ENCODE measurements at places on chromosomes 11 and 22.

- DNase-seq: no peak
Measured at GRCh38 chr11:61718621-61719302, 33.7 kb upstream of the MYRF start.

GRCh38 chr11:76071090-76071489, 135.2 kb downstream of the WNT11 start:
- no peak for DNase-seq

- DNase-seq: no peak
Measured at GRCh38 chr11:128355558-128355957, 231.8 kb downstream of the ETS1 start.

DNA sequence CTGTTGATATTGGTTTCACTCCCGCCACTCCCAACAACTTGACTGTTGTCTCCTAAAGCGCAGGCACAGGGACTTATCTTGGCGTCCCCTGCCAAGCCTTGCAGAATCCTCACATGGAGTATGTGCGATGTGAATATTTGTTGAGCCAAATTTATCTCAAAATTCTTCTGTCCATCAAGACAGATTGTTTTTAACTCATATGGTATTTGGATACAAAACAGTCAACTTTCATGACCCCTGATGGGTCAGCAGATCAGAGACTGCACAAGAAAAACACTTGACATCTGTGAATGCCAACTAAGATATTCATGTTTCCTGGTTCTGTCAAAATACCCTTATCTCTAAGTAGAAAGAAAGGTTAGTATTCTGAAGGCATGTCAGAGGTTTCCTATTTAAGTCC, 221.7 kb upstream of the BLID start:
- no peak for DNase-seq

DNA sequence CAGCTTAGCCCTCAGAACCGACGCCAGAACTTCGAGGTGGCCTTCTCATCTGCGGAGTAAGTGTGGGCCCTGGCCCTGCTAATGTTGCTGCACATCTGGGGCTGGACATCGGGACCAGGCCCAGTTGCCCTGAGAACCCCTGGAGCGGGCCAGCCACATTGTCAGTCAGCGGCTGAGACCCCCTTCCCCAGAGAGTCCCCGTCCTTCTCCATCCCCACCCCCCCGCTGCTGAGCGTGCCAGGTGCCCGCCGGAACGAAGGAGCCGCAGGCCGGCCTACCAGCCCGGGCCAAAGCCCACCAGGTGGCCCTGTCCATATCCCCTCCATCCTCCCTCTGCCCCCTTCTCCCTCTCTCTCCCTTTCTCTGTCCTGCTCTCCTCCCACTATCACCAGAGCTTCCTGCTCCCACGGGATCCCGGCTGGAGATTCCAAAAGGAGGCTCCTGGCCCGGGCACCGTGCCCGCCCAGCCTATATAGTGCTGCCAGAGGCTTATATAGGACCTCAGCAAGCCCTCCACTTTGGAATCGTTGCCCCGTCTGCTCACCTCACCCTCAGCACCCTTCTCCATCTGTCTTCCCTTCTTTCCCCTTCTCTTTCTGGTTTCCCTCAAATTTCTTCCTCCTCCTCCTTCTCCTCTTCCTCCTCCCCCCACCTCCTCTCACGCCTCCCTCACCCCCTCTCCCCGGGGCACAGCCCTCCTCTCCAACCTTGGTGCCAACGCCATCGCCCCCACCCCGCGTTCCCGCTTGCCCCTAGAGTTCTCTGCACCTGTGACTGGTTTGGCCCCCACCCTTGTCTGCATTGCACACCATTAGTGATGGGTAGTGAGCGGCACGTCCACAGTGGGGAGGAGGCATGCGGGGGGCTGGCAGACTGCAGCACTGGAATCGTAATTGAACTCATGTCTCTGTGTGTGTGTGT, 7.3 kb downstream of the SELENOM start:
- no peak for DNase-seq

DNA sequence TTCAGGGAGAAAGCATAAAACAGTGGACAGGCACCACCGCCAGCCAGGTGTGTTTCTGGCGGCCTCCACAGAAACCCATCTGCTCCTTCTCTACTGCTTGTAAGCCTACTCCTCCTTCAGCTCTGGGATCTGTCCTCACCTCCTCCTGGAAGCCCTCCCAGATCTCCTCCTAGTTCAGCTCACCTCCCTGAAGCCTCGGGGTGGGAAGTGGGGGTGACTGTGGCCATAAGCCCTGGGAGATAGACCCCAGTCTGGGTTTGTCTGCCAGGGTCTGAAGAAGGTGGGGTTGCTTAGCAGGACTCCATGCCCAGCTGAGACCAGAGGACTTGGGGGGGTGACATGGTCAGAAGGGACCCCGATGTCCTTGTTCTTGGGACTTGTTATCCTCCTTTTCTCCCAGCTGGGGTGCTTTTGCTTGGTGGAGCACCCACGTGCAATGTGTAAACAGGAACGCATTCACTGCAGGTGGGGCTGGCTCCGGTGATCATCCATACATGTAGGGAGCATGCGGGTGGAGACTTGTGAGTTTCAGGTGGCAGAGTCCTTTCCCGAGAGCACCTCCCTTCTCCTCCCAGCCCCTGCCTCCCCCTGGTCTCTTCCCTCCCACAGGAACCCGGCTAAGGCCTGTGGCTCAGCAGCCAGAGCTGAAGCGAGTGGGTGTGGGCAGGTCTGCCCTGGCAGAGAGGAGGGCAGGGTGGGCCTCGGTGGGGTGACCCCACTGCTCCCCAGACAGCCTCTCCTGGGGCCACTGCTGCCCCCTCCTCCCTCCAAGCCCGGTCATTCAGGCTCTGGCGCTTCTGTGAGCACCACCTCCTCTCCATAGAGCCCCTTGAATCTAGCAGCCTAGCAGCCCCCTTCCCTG, 25.9 kb downstream of the MRGPRG start:
- DNase-seq: no peak

DNA sequence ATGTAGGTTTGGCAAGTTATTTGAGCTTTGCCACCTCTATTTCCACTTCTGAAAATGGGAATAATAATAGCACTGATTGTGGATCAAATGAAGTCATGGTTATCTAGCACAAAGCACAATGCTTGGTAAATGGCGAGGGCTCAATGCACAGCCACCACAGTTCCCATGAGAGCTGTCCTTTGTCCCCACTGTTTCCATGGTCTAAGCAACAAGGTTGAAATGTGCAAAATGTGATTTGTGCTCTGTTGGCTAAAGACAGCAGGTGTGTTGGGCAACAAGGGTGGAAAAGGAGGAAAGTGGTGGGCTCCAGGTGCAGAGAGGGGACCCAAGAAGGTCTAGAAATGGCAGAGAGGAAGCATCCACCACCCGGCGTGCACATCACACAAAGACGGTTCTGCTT, 200.5 kb downstream of the TRIM29 start:
- DNase-seq: no peak

DNA sequence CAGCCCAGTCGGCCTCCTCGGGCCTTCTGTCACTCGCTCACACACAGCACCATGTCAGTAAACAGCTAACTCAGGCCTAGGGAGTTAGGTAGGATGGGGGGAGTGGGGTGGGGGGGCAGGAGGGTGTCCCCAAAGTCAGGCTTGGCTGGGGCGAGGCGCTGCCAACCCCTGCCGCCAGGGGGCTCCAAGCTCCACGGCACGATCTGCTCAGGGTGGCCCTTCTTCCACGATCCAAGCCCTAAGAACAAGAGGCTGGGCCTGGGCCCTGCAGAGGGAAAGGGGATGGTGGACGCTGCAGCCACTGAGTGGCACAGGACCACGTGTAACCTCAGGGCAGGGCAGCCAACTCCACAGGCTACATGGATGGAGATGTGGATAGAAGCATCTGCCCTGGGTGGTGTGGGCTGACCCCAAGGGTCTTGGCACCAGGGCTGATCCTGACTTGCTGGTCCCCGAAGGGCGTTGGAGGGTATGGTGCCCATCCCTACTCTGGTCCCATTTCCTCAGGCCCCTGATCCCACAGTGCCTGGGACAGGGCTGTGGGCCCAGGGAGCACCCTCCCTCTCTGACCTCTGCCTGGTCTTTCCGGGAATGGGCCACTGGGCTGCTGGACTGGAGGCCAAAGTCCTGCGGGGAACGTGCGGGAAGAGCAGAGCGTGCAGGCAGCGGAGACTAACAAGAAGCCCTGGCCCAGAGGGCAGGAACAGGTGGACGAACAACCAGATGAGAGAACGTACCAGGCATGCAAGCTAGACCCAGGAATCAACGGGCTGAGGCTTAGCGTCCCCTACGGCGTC, 29.1 kb upstream of the TXNRD2 start:
- DNase-seq: peak; percentile 57

DNA sequence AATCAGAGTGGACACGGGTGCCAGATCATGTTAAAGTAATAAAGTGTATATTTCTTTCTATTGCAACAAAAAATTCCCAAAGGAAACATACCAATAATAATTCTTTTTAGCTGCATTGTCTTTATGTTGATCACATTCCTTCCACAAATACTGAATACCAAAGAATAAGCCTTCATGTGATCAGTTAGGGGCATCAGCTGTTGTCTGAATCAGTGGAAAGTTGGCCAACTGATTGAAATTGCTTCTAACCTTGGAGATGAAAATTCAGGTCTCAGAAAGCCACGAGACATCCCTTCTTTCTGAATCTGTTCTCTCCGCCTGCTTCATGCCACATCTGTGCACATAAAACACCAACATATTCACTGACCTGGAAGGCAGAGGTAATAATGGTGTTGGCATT, 785.2 kb downstream of the KCNA4 start:
- DNase-seq: no peak

GRCh38 chr22:41240377-41241132, at the start of gene CHADL:
Gene CHADL (minus strand): TSS chr22:41240931. CDS start chr22:41240881, 50 bp downstream.
- DNase-seq: no peak

DNA sequence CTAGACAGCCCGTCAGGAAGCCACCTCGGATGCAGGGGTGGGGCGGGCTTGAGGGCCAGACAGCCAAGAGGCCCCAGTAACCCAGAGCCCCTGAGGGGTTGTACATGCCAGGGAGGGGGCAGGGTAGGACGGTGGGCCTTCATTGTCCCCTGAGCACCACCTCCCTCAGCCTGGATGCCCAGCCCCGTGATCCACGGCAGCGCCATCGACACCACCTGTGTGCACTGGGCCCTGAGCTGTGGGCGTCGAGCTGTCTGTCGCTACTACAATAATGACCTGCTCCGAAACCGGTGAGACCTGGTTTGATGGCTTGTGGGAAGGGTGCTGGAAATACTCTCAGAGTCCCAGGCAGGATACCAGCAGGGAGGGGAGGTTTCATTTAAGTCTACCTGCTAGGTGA, 37.4 kb upstream of the TPBGL start:
- no peak for DNase-seq

DNA sequence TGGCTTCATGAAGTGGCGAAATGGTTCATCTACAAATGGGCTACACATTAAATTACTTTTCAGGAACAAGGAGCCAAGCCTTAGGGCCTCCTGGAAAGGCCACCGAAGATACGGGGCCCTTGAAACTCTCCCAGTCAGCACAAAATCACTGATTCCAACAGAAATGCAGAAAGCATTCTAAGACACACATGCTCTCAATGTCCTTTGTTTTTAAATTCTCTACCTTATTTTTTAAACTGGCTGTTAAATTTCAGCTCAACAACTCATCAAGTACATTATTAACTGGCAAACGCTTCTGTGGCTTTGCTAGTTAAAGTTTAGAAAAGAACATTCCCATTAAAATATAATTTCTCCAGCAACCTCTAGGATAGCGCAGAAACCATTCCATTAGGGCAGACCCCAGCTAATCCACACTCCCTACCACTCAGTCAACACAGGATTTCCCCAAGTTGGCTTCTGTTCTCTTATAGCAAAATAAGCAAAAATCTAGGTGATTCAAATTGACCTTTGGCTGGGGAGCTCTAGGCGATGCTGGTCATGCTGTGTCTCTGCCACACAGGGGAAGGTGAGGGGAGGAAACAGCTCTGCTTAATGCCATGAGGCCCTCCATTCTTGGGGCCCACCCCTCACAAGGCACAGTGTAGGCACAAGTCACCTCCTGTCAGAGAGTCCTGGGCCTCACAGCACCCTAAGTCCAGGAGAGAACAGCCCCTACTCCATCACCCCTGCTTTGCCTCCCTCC, 47.1 kb downstream of the PLEKHA7 start:
- DNase-seq: no peak

GRCh38 chr22:41636467-41636866, 15.4 kb downstream of the XRCC6 start:
- no peak for DNase-seq

- no peak for DNase-seq
Measured at GRCh38 chr11:11620173-11620920, 1.5 kb downstream of the GALNT18 start.

GRCh38 chr11:132977746-132978145, 554.6 kb downstream of the OPCML start:
- no peak for DNase-seq

DNA sequence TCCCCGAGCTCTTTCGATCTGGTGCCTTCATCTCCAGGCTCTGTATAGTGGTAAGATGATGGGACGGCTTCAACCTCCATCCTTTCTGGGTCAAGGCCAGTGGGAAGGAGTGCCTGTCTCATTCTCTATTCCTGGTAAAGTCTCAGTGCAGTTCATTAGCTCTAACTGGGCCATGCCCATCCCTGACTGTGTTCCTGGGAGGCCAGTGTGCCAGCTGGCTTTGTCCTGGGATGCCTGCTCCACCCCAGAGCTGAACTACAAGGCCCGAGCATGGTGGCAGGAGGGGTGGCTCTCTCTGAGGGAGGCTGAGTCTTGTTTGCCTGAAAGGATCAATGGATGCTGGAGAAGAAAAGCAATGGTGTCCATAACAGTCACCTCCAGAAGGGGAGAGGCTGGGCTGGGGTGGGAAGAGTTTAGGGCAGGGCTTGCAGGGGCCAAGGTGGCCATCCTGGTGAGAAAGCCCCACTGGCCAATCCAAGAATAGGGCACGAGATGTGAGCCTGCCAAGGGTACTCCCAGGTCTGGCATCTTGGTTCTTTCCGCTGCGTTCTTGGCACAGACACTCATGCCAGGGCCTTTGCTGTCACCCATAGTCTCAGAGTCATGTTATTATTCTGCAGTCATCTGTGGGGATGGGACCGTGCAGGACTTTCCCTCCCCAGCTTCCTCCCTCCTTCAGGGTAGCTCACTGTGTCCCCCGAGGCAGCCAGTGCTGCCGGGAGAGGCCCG, 60.1 kb downstream of the PARVB start:
- DNase-seq: no peak

DNA sequence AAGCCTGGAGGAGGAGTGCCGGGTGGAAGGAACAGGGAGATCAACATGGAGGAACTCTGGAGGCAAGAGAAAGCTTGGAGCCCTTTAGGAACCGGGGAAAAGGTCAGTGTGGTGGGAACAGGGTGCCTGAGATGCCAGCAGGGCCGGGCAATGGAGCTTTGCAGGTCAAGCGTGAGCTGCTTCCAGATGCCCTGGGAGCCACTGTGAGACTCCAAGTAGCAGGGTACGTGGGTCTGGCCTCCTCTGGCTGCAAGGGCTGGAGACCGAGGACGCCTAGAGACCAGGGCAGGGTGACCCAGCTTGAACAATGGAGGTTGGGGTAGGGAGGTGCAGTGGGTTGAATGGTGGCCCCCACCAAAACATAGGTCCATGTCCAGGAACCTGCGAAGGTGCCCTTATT, 15.6 kb upstream of the EMID1 start:
- no peak for DNase-seq

All from bone marrow (tissue), 2 donors.